Brain (organoid and tissue), 16 donors: ENCODE measurements at places on chromosomes 4 and X. TPM values are rescaled to one million over a fixed set of nuclear protein-coding genes. Genes with fewer than 3 reads are reported as not detected.

TRIM60 gene
- not detected for polyA plus RNA-seq

STK32B gene
- polyA plus RNA-seq = 18.0 TPM

DCAF8L2 gene
- polyA plus RNA-seq = not detected

ACE2 gene
- polyA plus RNA-seq = not detected

SFRP2 gene
- 10.1 TPM for polyA plus RNA-seq
